ENCODE measurements at places on chromosomes 5 and 9.

DNA sequence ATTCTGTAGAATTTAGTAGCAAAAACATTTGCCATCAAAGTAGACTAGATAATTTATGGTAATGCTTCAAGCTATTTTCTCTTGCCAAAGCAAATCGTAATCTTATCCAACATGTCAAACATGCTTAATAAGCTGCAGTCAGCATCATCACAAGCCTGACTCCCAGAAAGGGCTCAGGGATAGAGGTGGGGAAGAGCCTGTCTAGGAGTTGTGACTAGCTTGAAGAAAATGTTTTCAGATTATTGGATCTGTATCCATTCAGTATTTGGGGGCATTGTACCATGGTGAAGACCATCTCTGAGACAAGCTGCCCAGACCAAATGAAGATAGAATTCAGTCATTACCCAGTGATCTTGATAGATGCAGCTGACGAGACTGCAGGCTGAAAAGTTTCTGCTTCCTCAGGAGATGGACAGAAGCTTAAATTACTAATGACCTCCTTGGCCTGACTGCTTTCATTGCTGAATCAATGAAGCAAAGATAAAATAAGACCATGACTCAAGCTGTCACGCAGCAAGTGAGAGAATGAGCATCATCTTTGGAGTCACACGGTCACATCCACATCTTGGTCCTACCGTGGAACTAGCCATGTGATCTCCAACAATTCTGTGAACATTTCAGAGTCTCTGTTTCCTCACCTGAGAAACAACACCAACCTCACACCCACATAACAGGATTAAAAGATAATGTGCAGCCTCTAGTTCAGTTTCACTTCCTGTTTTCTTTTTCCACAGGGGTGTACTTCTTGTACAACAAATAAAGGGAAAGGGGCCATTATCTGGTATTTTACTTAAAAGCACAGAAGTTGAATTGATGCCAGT is 9.4 kb downstream of the ERAP2 start:
- DNase-seq = no peak

- no peak for DNase-seq
Observed at GRCh38 chr9:2180704-2181103, 165.6 kb downstream of the SMARCA2 start.

- no peak for DNase-seq
Observed at GRCh38 chr9:85717220-85717619, 24.5 kb downstream of the AGTPBP1 start.

- no peak for DNase-seq
Observed at GRCh38 chr9:132063281-132063680, 16.4 kb downstream of the MED27 start.

GRCh38 chr5:43780586-43780985 is 177.6 kb downstream of the NNT start:
- no peak for DNase-seq

DNA sequence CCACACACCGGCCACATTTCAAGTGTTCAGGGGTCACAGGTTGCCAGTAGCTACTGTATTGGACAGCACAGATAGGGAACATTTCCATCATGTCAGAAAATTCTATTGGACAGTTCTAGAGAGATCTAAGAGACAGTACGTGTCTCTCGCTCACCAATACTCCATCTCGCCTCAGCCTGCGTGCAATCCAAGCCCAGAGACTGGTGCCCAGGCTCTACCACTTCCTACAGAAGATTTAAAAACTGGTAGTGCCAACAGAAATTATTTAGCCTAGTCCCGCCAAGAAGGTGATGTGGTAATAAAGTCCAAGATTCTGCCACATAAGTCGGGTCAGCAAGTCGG is 390 bp upstream of the SNX2 start:
- DNase-seq = no peak

- no peak for DNase-seq
Observed at GRCh38 chr9:136642439-136642921, 20.2 kb upstream of the EGFL7 start.

- DNase-seq = no peak
Observed at GRCh38 chr5:138032028-138032571, 779 bp downstream of the FAM13B start.
